Stimulated activated CD4-positive, alpha-beta T cell treated with anti-CD3 and anti-CD28 coated beads, Interleukin-2, amount 100 ng/mL, for 48 hours (primary cell): ENCODE measurements at places on chromosomes 13 and 19.

- DNase-seq = no peak
Observed at GRCh38 chr19:5406816-5407215, 48.4 kb upstream of the ZNRF4 start.

DNA sequence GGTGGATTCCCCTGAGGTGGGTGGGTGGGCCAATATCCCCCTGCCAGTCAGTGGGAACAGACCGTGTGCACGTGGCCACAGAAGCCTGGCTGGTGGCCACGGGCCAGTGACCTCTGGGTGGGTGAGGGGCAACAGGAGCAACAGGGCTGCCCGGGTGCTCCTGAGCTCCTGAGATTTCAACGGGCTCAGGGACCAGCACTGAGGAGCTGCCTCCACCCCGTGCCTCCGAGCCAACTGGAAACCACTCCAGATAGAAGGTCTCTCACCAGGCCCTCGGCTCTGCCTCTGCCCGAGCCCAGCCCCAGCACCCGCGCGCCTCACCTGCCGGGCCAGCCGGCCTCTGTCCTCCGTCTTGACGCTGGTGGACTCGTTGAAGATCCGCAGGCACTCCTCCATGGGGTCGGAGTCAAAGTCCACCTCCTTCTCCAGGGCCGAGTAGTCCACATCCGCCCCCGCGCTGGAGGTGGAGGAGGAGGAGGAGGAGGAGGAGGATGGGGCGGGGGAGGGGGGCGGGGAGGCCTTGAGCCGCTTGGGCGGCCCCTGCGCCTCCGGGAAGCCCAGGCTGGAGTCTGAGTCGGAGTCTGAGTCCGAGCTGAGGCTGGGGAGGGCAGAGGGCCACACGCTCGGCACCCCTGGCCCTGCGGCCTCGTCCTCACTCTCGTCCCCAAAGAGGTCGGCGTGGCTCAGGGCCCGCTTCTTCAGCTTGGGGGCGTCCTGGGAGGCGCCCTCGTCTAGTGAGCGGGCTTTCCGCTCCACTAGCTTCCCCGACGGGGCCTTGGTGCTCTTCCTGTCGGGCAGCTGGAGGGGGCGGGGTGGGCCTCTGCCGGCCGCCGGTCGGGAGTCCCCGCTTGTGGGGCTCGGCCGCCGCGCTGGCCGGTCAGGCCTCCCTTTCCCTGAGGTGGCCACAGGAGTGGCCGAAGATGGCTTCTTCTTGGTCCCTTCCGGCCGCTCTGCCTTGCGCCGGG, 14.8 kb upstream of the ATP8B3 start:
- no peak for DNase-seq

- DNase-seq = no peak
Observed at GRCh38 chr13:48782429-48782840, 128.7 kb downstream of the CYSLTR2 start.

DNA sequence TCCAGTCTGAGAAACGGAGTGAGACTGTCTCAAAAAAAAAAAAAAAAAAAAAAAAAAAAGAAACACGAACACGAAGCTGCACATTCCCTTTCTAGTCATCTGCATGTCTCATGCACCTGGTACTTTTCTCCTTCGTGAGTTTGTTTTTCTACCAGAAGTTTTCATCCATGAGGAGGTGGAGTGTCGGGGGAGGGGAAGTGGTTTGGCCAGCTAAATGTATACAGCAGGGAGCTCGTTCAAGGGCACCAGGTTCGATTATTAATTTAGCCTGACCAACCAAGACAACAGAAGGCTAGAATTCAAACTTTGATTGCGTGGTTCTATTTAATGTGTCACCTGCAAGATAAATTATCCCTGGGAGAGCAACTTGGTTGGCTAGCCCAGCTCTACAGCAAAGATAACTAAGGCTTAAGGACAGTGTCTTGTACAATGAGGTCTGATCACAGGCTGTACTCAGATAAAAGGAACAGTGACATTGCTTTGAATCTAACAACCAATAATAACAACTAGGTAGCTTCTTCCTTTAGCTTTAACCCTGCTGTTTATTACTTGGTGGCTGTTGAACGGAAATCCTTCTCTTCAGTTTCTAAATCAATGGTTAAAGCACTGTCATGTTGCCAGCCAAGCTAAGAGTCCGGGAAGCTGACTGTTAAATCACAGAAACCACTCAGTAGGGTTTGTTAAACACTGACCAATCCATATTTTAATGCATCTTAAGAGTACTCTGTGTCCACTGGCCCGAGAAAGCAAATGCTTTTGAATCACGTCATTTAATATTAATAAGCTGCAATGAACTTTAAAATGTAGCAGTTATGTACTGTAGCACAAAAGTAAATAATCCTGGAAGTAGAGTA, 98.4 kb upstream of the STARD13 start:
- no peak for DNase-seq

DNA sequence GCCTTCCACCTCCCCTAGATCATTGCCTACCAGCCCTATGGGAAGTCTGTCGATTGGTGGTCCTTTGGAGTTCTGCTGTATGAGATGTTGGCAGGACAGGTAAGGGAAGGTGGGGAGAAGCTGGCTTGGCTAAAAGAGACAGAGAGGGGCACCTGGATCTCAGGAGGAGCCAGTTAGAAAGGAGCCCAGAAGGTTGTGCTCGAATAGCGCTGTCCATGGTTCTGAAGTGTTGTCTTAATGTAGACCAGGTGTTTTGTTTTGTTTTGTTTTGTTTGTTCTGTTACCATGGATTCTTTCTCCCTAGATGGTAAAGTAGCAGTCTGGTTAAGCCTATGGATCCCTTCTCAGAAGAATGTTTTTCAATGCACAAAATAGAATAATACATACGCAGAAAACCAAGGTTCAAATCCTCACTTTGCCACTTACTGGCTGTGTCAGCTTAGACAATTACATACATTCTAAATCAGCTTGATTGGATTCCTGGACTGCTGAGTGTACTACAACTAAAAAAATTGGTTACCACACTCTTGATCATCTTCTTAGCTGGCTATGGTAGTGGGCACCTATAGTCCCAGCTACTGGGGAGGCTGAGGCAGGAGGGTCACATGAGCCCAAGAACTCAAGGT, 5.9 kb upstream of the CACNG7 start:
- no peak for DNase-seq

GRCh38 chr19:8085598-8086408, 33.2 kb downstream of the CCL25 start:
- DNase-seq = no peak

DNA sequence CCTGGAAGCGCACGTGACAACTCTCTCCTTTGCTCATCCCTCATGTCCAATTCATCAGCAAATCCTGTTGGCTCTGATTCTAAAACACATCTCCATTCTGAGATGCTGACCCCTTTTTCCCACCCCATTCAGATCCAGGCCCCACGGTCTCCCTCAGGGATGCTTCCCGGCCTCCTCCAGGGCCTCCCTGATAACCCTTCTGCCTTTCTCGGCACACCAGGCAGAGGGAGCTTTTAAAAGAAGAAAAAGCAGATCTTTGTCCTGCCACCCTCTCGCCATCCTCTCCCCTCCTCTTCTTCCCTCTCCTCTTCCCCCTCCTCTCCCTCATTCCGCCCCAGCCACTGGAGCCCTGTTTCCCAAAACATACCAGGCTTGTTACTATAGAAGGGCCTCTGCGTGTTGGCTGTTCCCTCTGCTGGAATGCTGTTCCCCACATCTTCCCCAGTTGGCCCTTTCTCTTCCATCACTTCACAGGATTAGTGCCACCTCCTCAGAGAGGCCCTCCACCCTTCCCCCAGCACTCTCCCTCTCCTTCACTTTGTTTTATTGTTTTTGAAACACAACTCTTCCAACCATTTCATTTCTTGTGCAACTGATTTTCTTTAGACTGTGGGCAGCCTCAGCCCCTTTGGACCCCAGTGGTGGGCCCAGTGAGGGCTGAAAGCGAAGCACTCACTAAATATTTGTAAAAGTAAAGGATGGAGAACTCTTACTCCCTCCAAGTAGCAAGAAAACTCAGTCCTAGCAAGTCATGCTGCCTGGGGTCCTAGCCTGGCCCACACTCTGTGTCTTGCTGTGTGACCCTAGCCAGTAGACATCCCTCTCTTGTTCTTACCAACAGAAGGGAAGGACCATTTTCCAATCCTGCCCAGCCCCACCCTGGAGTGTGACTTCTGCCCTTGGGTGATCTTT, 2.5 kb upstream of the CRLF1 start:
- no peak for DNase-seq

DNA sequence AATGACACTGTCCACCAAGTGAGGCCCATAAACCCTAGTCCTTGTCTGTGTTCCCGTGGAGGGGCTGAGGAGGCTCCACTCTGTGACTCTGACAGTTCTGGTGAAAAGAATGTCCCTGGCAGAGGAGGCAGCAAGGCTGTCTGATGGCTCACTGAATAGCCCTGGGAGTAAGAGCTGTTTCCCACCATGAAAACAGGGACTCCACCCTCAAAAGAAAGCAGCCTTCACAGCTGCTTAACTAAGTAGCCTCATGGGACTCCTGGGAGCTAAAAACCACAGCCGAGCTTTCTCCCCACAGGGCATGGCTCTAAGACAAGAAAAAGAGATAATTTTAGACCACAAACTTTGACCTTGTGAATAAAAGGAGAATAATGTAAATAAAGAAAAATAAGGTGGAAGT, 135.1 kb upstream of the FRY start:
- DNase-seq = no peak
